KG1 (cell line): ENCODE measurements at places on chromosomes 7 and 10.

DNA sequence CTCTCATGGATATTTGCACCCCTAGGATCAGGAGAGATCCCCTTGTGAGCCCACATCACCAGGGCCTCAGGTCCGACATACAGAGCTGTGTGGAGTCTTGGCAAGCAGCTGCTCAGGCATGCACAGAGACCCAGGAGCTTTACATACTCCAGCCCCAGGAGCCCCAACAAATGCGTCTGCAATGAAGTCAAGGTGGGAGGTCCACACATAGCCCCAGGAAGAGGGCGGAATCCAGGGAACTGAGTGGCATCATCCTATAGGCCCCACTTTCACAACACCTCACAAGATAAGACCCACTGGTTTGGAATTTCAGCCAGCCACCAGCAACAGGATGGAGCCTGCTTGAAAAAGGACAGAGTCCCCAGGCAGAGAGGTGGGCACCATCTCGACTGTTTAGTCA, 106.7 kb downstream of the LSMEM1 start:
- DNase-seq, result no peak

GRCh38 chr10:60537697-60538096, 148.0 kb upstream of the ANK3 start:
- DNase-seq, result no peak

GRCh38 chr10:91088300-91089140, 131.9 kb upstream of the PCGF5 start:
- DNase-seq, result no peak

DNA sequence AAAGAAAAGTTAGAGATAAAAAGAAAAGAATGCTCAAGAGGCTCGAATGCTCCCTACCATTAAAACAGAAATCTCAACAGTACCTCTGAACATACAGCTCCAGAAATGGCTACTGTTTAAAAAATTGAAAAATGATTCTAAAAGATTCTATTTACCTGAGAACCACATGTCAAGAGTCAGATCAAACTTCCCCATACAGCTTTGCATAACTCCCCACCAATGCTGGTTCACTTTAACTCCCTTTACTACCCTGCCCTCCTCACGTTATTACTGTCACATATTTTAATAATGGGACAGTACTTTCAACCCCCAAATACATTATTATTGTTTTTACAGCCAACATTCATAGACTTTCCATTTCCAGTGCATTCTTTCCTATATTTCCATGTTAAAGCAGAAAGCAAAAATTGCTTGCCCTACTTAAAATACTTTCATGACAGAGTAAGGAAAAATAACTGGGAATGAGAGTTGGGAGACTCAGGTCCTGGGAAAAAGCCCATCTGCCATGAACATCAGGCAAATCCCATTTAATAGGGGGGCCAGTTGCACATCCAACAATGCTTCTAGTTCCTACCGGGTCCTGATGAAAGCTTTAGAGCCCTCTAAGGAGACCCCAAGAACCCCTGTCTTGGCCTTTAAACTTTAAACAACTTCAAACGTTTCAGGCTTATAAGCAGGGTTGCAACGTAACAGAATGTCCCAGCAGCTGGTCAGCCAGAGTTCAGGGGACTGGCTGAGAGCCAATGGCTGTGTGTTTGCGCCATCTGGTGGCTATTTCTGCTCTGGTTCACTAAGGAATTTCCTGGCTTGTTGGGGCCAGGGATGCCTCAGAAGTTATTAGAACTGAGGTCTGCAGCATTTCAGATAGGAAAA, 247.4 kb downstream of the ELMO1 start:
- DNase-seq, result peak; percentile 44

- no peak for DNase-seq
These were observed 62.5 kb downstream of the SGMS1 start for GRCh38 chr10:50561266-50561665.

DNA sequence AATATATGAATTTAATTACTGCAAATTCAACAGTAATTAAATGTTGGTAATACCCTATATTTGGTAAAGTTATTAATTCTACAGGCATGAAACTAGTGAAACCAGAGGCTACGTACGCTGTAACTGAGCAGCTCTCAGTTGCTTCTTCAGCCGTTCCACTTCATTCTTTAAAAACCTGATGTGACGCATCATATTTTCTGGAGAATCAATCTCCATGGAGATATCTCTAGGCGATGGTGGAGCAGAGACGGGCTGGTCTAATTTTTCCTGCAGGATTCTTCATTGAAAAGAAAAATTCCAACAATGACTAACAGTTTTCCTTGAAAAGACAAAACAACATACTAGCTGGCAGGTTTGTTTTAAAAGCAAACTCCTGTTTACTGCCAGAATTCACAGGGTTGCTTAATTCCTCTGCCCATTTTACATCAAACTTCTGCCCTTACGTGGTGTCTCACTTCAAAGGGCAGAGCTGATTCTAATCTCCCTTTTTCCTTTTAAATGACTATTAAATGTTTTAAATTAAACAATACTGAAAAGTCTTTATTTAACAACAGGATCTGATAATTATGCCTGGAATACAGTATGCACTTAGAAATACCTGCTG, 59.4 kb upstream of the MRLN start:
- DNase-seq, result no peak

DNA sequence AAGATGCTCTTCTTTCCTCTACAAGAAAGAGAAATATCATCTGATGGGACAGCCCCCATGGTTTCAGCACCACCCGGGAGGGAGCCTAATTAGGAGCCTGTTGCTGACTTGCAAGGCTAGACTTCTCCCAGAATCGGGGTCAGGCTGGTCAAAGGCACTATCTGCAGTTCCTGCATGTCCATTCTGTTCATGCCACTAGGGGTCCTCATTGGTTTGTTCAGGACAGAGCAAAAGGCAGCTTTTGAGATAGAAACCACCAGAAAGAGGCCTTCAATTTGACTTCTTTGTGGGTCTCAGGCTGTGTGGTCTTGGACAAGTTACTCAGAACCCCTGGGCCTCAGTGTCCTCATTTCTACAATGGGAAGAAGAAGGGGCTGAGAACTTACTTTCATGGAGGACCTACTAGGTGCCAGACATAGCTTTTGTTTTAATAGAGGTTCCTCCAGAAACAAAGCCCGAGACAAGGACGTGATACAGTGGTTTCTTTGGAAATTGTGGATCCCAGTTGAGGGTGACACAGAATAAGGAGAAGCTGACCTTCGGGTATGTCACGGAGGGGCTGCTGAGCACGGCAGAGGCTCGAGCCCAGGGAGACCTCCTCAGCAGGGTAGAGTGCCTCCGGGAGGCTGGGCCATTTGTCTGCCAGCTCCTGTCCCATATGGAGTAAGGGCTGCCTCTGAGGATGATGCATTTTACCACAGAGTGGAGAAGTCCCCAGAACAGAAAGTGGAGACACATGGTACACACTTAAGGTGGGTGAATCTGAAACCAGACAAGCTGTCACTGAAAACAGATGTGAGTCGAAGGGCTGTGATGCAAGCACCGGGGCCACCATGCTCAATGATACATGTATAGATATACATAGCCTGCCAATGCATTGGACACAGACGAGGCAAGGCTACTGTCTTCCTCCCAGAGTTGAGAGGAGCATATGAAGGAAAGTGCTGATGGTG, 33.1 kb upstream of the NEUROD6 start:
- no peak for DNase-seq

DNA sequence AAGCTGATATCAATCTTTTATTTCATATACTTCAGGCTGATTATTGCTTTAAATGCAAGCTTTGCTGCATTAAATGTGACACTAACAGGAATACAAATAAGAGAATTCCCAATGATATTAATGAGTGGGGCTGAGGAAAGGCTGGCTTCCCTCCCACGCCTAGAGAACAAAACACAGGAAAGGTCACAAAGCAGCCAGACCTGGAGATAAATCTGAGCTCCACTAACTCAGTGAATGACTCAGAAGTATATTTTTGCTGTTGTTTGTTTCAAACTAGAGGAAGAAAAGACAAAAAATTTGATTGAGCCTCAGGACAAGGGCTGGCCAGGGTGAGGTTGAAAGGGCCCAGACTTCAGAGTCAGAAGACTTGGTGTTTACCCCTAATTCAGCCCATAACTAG, 88.1 kb downstream of the XPNPEP1 start:
- no peak for DNase-seq

- DNase-seq, result no peak
These were observed 131.7 kb upstream of the PRSS58 start for GRCh38 chr7:142389544-142389943.

GRCh38 chr10:6426317-6426716, 153.8 kb downstream of the PRKCQ start:
- no peak for DNase-seq

GRCh38 chr10:102645388-102645740, 1.1 kb downstream of the TRIM8 start:
- DNase-seq, result peak; percentile 74

GRCh38 chr7:111012149-111012548, 78.8 kb upstream of the LRRN3 start:
- no peak for DNase-seq

DNA sequence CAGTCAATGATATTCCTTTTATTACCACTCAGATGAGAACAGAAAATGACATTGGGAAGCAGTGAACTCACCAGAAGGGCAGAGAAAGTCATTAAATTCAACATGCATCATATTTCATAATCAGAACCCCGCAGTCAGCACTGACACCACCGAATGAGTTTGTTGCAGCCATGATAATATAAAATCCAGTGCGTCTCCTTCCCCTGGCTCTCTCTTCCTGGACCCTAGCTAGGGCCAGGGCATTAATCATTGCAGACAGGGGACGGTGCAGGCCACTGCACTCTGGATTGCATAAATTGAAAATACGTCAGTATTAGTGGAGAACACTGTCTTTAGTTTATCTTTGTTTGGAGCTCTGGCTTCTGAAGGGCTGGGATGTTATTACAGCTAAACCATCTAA, 931.5 kb downstream of the TYW1 start:
- no peak for DNase-seq

GRCh38 chr7:101241015-101241363, 3.4 kb upstream of the CLDN15 start:
- DNase-seq, result no peak

DNA sequence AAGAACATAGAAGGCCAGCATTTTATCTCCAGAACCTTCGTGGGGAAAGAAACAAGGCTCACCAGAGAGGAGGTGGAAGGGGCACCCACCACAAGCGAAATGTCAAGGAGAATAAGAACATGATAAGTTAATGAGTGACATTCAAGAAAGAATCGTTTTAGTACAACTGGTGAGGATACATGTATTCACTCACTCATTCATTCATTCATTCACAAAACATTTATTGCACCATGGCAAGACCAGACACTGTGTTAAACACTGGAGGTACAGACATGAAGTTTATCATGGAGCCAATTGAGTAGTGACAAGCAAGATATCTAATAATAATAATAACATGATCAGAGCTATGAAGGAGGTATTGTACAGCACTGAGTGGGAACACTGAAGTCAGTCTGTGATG, 1.7 kb upstream of the ZNRF2 start:
- DNase-seq, result no peak

DNA sequence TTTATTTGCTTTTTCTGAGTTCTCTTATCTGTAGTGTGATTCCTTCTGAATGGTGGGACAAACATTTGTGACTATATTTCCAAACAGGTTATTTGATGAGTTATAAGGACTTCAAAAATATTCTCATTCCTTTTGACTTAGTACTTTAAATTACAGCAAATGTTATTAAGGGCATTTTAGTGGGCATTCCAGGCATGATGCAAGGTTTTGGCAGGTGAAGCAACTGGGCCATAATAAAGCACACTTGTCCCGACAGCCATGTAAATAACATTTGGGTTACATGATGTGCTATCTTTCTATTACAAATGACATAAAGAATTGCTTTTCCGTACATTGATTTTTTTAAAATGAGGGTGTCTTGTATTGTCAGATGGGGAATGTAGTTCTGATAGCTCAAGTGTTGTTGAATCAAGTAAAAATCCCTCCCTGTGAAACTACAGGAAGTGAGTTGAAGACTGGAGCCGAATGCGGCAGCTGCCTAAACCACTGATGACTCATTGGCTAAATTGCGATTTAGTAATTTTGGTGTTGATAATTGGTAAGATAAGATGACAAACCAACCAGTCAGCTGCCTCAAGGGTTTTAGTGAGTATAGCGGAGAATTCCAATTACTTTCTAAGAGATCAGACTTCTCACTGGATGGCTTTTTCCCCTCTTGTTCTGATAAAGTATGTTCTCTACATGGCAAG, 231.3 kb upstream of the NPY start:
- no peak for DNase-seq

DNA sequence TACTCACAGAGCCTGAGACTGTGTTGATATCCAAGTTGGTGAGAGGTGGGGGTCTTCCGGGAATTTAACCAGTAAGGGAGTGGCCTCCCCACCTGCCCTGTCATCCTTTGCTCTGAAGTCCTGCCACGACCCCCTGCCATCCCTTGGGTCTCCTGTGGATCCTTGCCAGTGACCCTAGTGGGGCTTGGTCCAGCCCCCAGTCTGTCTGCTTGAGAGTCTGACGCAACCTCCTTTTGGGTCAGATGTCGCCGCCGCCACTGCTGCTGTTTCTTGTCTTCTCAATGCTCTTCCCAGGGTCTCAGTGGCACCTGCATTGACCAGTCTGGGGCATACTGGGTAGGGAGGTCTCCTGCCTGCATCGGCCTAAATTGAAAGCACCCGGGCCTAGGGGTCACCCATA, 28.8 kb downstream of the PAX2 start:
- no peak for DNase-seq

GRCh38 chr7:157865351-157866165, 528.8 kb downstream of the DNAJB6 start:
- no peak for DNase-seq

GRCh38 chr7:129882531-129882930, 70.2 kb downstream of the UBE2H start:
- no peak for DNase-seq

GRCh38 chr10:130013335-130014262, 49.5 kb upstream of the EBF3 start:
- no peak for DNase-seq

GRCh38 chr10:13834581-13835286, 248.0 kb downstream of the PRPF18 start:
- no peak for DNase-seq

GRCh38 chr7:44057849-44058758, 7.3 kb downstream of the PGAM2 start:
- DNase-seq, result no peak

DNA sequence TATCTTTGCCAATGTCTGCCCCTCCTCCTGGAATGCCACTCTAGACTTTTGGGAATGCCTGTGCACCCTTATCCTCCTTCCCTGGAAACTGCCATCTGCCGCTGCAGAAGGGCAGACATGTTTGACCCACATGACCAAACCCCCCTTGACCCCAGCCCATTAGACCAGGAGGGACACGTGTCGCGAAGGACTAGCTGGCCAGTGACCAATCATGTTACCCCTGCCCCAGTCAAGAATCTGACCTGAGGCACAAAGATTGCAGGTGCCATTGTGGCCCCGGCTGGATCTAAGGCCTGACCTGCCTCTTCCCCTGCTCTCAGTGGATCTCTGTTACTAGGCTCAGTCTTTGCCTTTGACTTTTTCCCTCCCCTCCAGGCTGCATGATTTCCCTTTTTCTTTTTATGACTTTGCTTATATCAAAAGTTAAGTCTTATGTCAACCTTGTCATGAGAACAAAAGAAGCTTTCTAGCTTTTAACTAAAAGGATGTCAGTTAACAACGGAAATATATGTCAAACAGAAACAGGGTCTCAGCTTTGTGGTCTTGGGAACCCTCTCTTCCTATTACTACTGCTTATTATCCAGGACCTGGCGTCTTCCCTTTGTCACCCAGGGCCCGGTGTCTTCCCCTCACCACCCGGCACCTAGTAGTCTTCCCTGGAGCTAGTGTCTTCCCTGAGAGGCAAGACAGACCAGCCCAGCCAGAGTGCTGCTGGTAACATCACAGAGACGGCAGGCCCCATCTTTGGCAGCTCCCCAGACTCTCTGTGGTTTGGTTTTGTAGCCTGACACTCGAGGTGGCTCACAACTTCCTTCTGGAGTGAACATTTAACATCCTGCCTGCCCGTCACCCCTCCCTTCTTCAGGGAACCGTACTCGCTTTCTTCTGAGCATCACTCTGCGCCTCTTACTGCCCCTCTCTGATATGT, 24.4 kb upstream of the PPIF start:
- DNase-seq, result peak; percentile 95
